ENCODE measurements at places on chromosomes 13 and 19. TPM values are rescaled to one million over a fixed set of nuclear protein-coding genes. Genes with fewer than 3 reads are reported as not detected.

GRCh38 chr13:41365631-41366030 is 54.6 kb downstream of the NAA16 start:
- H3K4me1 ChIP-seq = no peaks in the 10 kb centered on the region
- no peak overlapping the region for H3K4me3 ChIP-seq
- no peak for DNase-seq

CDKN2D gene
- total RNA-seq = 2.3 TPM

TMEM238 gene
- 8.0 TPM for total RNA-seq

GRCh38 chr19:35628264-35628564 is 622 bp upstream of the RBM42 start:
- DNase-seq = no peak
- H3K27me3 ChIP-seq = no peaks in the 10 kb centered on the region
- H3K4me1 ChIP-seq = peaks cover 14% of the 10 kb centered on the region
- H3K27ac ChIP-seq = peak overlapping the region; percentile 37

AKAP8L gene
- 108 TPM for total RNA-seq

- no peak overlapping the region for H3K27ac ChIP-seq
- DNase-seq = no peak
- no peaks in the 10 kb centered on the region for H3K27me3 ChIP-seq
- H3K4me3 ChIP-seq = no peak overlapping the region
Measured at GRCh38 chr13:65330287-65330686, 1899.8 kb downstream of the PCDH9 start.

GRCh38 chr19:41753936-41754529 is 1.3 kb upstream of the CEACAM6 start:
- no peak overlapping the region for H3K4me3 ChIP-seq
- DNase-seq = peak; percentile 84
- H3K27ac ChIP-seq = no peak overlapping the region

AP1M2 gene
- not detected for total RNA-seq

- H3K27ac ChIP-seq = no peak overlapping the region
- no peak overlapping the region for H3K4me3 ChIP-seq
- DNase-seq = no peak
Measured at GRCh38 chr13:96982672-96983071, 11.6 kb downstream of the OXGR1 start.

GRCh38 chr13:38981096-38981495 is 9.5 kb downstream of the STOML3 start:
- H3K4me3 ChIP-seq = no peak overlapping the region
- no peaks in the 10 kb centered on the region for H3K36me3 ChIP-seq
- H3K27me3 ChIP-seq = no peaks in the 10 kb centered on the region
- no peaks in the 10 kb centered on the region for H3K4me1 ChIP-seq

FUT6 gene
- not detected for total RNA-seq
